NCI-H2081 (cell line): ENCODE measurements at places on chromosomes 3 and 15.
A peak's percentile ranks its signal among the peaks of the same experiment; 100 is the strongest.

DNA sequence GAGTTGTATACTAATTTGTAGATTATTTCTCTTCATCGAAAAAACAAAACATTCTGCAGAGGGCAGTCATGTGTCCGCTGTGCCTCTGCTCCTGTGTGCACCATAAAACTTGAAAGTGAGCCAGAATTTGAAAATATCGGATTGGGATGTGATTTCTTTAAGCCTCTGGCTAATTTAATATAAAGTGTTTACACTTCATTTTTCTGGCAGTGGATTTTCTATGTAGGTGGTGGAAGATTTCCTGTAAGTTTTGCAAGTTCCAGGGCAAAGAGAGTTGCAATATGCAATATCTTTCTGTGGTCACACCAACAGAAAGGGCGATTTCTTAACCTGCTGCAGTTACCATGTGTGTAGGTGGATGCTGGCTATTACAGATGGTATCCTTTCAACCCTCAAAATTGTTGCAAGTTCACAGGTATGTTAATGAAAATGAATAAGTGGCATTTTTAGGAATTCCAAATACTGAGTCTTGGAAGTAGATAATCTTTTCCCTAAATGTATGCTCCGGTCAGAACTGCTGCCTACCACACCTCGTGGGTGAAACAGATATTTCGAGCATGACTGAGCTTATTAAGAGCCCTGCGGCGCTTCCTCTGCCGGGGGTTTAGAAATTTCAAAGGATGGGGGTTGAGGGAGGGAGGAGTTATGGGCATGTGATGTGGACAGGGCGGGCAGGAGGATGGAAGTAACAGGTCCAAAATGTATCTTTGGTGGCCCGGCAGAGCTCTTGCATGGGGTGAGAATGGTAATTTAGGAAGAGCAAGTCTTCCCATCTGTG is 134.0 kb downstream of the PGPEP1L start:
- DNase-seq = no peak

GRCh38 chr3:194671511-194671899 is 486 bp downstream of the LSG1 start:
- peak; percentile 53 for DNase-seq

DNA sequence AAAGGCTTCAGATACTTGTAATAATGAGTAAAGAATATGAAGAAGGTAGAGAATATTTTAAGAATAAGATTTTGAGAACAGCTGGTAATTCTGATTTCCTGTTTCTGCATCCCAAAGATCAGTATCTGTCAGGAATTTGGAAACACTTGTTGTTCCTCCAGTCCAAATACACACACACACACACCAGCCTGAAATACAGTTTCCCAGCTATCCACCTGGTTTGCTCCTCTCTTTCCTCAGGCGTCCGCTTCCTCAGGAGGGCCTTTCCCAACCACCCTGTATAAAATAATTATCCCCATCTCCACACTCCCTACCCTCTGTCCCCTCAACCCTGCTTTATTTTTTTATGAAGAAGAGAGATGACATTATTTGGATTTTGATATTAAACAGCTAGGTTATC is 2.0 kb upstream of the FSIP1 start:
- no peak for DNase-seq

DNA sequence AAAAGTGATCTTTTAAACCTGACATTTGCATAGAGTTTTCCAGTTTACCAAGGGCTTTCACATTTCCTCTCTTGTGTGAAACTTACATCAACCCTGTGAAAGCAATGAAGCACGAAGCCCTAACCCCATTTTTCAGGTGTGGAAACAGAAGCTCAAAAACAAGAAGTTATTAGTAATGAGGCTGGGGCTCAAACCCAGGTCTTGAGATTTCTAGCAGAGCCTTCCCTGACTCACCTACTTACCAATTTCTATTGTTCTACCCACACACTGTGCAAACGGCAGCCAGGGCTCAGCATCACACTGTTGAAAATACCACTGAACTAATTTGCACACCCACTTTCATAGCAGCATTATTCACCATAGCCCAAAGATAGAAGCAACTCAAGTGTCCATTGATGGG is 117.8 kb upstream of the IGF1R start:
- no peak for DNase-seq
